ENCODE measurements at places on chromosomes 4 and X. TPM values are rescaled to one million over a fixed set of nuclear protein-coding genes. Genes with fewer than 3 reads are reported as not detected.

Gene FAM50A
- total RNA-seq, result 75.2 TPM

Gene CXCR3
- not detected for total RNA-seq

Gene SPANXN3
- not detected for total RNA-seq

Gene VCX
- total RNA-seq, result not detected

Gene PHKA1
- total RNA-seq, result 8.5 TPM

Gene FMR1NB
- not detected for total RNA-seq

Gene SNCA
- total RNA-seq, result 160 TPM

Gene SULT1E1
- total RNA-seq, result 555 TPM

Gene SLC6A8
- 6.2 TPM for total RNA-seq

Gene CHST7
- 53.2 TPM for total RNA-seq

Gene PFKFB1
- not detected for total RNA-seq

Gene GNRHR
- not detected for total RNA-seq

Gene SASH3
- total RNA-seq, result not detected

Gene REPS2
- total RNA-seq, result 1.3 TPM

Gene RASL11B
- not detected for total RNA-seq

Gene SLC4A4
- total RNA-seq, result 0.76 TPM

Gene NFKB1
- 45.0 TPM for total RNA-seq

Gene IBSP
- total RNA-seq, result not detected

Gene NAT8L
- total RNA-seq, result 0.32 TPM

Gene FAM236B
- total RNA-seq, result not detected

Gene PDLIM3
- 58.5 TPM for total RNA-seq

Gene HELT
- not detected for total RNA-seq

Gene RTL3
- total RNA-seq, result not detected
